ENCODE measurements at places on chromosomes 12 and 14. TPM values are rescaled to one million over a fixed set of nuclear protein-coding genes. Genes with fewer than 3 reads are reported as not detected.

KANSL2 gene
- 60.7 TPM for total RNA-seq

KRT79 gene
- total RNA-seq: not detected

TPPP2 gene
- total RNA-seq: not detected

HOXC4 gene
- 5.6 TPM for total RNA-seq

ZNF839 gene
- total RNA-seq: 16.1 TPM

TNFAIP2 gene
- 11.6 TPM for total RNA-seq

CEBPE gene
- not detected for total RNA-seq

OR4K2 gene
- total RNA-seq: not detected

CDCA3 gene
- 67.9 TPM for total RNA-seq

B4GALNT3 gene
- total RNA-seq: 2.6 TPM

GRCh38 chr14:77570706-77571268 is 45.6 kb downstream of the SPTLC2 start:
- H3K4me3 ChIP-seq: no peak overlapping the region
- no peak overlapping the region for H3K27ac ChIP-seq
- no peak for DNase-seq
- H3K4me1 ChIP-seq: no peaks in the 10 kb centered on the region
- H3K36me3 ChIP-seq: peaks cover 25% of the 10 kb centered on the region
- no peaks in the 10 kb centered on the region for H3K27me3 ChIP-seq

DNA sequence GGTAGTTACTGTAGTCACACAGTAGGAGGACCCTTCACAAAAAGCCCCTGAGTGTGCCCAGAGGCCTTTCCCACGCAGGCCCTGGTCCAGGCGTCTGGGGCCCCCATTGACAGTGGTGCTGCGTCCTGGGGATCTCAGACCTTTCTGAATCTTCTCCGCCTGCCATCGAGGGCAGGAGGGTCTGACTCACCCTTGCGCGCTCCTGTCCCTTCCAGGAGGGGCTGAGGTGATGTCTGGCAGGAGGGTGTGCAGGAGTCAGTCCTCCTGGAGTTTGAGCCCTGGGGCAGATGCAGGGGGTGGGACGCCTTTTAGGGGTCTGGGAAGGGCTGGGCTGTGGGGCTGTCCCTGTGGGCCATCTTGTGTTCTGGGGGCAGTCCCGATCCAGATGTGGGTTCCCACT is 386.8 kb downstream of the TMEM121 start:
- H3K4me3 ChIP-seq: no peak overlapping the region
- H3K4me1 ChIP-seq: no peaks in the 10 kb centered on the region
- no peak for DNase-seq

- no peak for DNase-seq
- H3K27me3 ChIP-seq: peaks cover 98% of the 10 kb centered on the region
- no peaks in the 10 kb centered on the region for H3K4me1 ChIP-seq
- no peak overlapping the region for H3K27ac ChIP-seq
- no peaks in the 10 kb centered on the region for H3K36me3 ChIP-seq
- no peak overlapping the region for H3K4me3 ChIP-seq
Observed at GRCh38 chr14:36498938-36499337, 21.1 kb downstream of the NKX2-1 start.

DNA sequence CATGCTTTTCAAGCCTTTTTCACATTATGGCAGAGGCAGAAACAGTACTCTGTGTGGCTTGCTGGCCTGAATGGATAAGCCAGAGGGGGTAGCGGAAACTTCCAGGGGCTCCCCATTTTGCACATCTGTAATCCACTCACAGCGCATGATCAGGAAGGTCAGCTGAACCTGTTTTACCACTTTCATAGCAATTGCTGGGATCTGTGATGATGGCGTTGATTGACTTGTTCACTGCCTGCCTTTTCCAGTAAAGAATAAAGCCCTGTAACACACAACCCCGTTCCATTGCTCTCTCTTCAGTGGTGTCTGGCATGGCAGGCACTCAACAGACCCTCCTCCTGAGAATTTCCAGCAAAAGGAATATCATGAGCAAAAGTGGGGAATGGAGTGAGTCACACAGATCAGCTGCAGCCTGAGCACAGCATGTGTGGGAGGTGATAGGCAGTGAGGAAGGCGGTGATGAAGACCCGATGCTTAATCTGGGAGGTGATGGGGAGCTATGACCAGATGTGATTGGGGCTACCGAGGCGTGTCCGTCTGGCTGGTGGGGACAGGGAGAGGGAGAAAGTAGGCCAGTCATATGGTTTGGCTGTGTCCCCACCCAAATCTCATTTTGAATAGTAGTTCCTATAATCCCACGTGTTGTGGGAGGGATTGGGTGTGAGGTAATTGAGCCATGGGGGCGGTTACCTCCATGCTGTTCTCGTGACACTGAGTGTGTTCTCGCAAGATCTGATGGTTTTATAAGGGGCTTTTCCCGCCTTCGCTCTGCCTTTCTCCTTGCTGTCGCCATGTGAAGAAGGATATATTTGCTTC is 44.7 kb upstream of the CHST11 start:
- H3K36me3 ChIP-seq: no peaks in the 10 kb centered on the region
- H3K4me3 ChIP-seq: no peak overlapping the region
- H3K4me1 ChIP-seq: no peaks in the 10 kb centered on the region
- no peak overlapping the region for H3K27ac ChIP-seq

DNA sequence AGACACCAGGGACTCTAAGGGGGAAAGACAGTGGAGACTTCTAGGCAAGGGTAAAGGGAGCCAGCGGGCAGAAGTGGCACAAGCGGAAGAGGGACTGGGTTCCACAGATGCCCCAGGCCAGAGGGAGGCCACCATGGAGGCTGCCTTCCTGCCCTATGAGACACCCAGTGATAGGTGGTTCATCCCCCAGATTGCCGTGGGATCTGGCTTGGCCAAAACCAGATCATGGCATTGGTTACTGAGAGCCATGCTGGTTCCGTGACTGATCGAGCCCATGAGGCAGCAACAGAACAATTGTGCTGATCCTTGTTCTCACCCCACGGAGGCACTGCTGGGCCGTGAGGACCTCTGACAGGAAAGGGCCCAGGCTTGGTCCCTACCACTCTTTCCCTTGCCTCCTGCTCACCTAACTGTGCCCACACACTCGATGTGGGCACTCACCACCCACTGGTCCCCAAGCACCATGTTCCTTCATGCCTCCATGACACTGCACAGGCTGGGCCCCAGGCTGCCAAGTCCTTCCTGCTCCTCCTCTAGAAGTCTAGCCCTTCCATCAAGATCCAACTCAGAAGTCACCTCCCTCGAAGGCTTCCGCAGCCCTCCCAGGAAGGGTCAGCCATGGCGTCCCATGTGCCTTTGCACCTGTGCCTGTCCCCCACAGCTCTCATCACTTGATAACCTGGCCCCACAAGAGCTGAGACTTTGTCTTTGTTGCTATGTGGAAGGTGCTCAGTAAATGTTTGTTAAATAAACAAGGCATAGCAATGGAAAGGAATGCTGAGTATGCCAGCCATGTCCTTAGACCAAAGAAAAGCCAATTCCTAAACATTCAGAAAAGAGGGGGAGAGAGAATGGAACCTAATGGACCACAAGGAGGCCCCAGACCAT is 7.3 kb downstream of the KRT79 start:
- DNase-seq: no peak
- no peaks in the 10 kb centered on the region for H3K4me1 ChIP-seq
- no peak overlapping the region for H3K27ac ChIP-seq
- peaks cover 5% of the 10 kb centered on the region for H3K27me3 ChIP-seq

DNA sequence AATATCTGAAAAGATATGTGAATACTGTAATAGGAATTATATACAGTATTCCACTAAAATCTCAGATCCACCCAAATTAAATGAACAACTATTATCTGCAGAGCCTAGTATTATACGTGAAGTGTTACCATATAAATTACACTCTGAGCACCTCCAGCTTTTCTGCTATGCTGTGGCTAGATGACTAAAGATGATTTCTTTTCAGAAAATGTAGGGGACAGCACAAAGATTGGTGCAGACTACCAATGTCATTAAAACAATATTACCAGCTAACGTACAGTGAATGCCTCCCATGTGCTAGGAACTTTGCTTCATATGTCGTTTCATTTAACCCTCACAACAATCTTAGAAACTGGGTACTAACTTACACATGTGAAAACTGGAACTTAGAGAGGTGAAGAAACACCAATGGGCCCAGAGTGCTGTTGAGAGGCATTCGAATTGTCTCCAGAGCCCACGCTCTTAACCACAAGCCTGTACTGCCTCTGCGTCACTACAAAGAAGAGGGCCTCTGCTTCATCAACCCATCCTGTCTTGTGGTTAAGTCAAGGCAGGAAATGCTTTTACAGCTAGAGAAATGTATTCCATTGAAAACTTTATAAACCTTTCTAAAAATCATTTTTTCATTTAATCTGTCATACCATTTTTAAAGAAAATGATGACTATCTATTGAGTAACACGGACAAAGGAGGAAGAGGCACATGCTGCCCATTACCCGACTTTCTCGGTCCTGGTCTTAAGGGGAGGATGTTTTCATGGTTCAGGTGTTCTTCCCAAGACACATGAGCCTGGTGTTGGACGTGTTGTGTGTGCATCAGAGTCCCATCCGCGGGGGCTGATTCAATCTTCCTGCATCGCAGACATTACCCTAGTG is 1.3 kb downstream of the GPR65 start:
- no peak for DNase-seq
- no peaks in the 10 kb centered on the region for H3K4me1 ChIP-seq
- no peak overlapping the region for H3K4me3 ChIP-seq
- no peak overlapping the region for H3K27ac ChIP-seq
- no peaks in the 10 kb centered on the region for H3K27me3 ChIP-seq
- no peaks in the 10 kb centered on the region for H3K36me3 ChIP-seq

- no peak overlapping the region for H3K27ac ChIP-seq
- H3K4me3 ChIP-seq: no peak overlapping the region
- H3K36me3 ChIP-seq: no peaks in the 10 kb centered on the region
- no peaks in the 10 kb centered on the region for H3K27me3 ChIP-seq
- peaks cover 5% of the 10 kb centered on the region for H3K4me1 ChIP-seq
Observed at GRCh38 chr12:115223991-115224390, 540.0 kb upstream of the TBX3 start.

GRCh38 chr12:70430400-70430799 is 64.3 kb downstream of the KCNMB4 start:
- H3K27me3 ChIP-seq: no peaks in the 10 kb centered on the region
- no peak overlapping the region for H3K27ac ChIP-seq
- H3K4me3 ChIP-seq: no peak overlapping the region
- DNase-seq: no peak

- no peak for DNase-seq
- peak overlapping the region; percentile 75 for H3K27ac ChIP-seq
- H3K27me3 ChIP-seq: no peaks in the 10 kb centered on the region
- H3K4me1 ChIP-seq: peaks cover 36% of the 10 kb centered on the region
- H3K4me3 ChIP-seq: peak overlapping the region; percentile 35
- H3K36me3 ChIP-seq: peaks cover 11% of the 10 kb centered on the region
Observed at GRCh38 chr12:119147847-119148448, 30.8 kb upstream of the HSPB8 start.

DNA sequence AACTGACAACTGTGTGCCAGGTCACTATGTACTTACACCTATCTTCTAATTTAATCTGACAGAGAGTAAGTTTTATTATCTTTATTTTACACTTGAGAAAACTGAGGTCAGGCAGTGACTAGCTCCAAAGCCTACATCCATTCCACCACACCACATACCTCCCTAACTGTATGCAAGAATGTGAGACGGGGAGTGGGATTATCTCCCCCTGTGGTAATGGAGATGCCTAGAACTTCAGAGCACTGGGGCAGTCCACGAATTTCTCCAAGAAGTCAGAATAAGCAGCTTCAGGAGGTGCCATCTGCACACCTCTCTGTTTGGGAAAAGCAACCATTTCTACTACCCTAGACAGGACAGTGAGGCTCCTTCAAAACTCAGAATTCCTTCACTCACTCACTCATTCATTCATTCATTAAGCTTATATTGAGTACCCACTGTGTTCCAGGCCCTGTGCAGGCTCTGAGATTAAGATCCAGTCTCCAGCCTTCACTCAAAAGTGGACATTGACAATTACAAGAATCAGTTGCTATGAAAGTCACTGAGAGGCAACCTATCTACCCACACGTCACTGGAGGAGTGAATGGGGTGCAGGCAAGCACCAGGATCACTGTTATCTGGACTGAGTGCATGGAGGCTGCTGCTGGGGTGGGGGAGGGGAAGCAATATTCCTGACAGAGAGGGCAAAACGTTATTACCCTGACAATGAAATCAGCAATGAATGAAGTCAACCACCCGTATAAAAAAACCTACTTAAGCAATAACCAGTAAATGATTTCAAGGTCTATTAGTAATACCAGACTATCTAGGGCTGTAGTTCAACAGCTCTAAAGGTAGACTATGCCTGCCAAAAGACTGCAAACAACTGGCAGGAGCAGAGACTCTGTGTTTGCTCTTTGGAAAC is 18.0 kb downstream of the SLC7A7 start:
- H3K4me3 ChIP-seq: no peak overlapping the region
- H3K27ac ChIP-seq: no peak overlapping the region
- peaks cover 34% of the 10 kb centered on the region for H3K27me3 ChIP-seq
- H3K4me1 ChIP-seq: no peaks in the 10 kb centered on the region
- DNase-seq: no peak

GRCh38 chr12:42961395-42961794 is 371.8 kb upstream of the PRICKLE1 start:
- no peaks in the 10 kb centered on the region for H3K4me1 ChIP-seq
- H3K36me3 ChIP-seq: no peaks in the 10 kb centered on the region
- H3K27me3 ChIP-seq: no peaks in the 10 kb centered on the region
- no peak for DNase-seq
- H3K4me3 ChIP-seq: no peak overlapping the region

DNA sequence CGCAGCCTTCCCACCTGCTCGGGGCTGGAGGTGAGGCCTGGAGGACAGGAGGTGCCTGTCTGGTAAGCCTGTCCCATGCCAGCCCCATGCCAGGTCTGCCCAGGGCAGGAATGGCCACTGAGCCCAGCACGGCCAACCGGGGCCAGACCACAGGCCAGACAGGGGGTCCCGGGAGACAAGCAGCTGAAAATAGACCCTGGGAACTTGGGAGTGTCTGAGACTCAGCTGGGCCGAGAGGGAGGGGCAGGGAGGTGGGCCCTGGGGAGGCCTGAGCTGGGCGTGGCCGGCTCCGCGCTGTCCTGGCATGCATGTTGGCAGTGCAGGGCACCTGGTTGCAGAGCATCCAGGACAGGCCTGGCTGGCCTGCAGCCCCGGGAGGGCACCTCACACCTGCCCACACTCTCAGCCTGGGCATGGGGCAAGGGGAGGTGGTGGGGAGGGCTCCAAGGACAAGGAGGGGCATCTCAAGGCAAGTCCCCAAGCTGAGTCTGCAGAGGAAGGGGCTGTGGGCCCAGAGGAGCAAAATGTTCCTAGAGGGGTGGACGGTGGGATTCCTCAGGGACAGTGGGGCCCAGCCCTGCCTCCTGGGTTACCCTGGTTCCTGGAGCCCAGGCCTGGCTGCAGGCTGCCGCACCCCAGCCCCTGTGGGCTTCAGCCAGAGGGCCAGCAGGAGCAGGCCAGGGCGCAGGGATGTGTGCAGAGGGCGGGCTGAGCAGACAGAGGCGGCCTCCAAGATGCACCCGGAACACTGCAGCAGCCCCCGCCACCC is 3.2 kb upstream of the CRIP1 start:
- H3K4me3 ChIP-seq: no peak overlapping the region
- H3K4me1 ChIP-seq: peaks cover 21% of the 10 kb centered on the region
- no peak overlapping the region for H3K27ac ChIP-seq
- H3K36me3 ChIP-seq: no peaks in the 10 kb centered on the region
- peaks cover 66% of the 10 kb centered on the region for H3K27me3 ChIP-seq
- DNase-seq: no peak

- H3K27me3 ChIP-seq: no peaks in the 10 kb centered on the region
- no peak overlapping the region for H3K27ac ChIP-seq
- H3K4me3 ChIP-seq: no peak overlapping the region
- DNase-seq: no peak
- H3K36me3 ChIP-seq: peaks cover 9% of the 10 kb centered on the region
Observed at GRCh38 chr12:117142094-117142493, 42.9 kb upstream of the TESC start.
